ENCODE measurements at places on chromosomes 5 and 9.

- DNase-seq, result no peak
Observed at GRCh38 chr5:173625261-173625660, 8.8 kb upstream of the BOD1 start.

GRCh38 chr5:96780626-96781025 lies 27.1 kb downstream of the ERAP1 start:
- no peak for DNase-seq

DNA sequence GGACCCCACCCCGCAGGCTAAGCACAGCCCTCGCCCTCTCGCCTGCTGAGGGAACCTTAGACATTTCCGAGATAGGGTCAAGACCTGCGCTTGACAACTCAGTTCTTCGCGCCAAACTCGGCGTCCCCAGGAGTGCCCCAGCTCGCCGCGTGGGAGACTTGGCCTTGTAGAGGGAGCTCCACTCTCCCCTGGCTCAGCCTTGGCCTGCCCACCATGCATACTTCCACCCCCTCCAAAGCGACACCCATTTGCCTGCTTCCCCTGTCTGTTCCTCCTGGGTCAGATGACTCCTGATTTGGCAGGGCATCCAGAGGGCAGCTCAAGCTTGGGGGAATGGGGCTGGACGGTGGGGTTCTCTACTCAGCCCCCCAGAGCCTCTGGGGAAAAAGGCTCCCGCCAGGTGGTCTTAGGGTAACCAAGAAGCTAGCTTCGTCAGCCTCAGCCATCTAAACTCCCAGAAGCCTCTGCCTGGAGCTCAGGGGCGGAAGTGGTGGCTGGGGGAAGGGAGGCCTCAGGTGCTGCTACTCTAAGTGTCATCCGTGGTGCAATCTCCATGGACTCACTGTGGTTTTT lies 560 bp downstream of the DOCK2 start:
- DNase-seq, result no peak

GRCh38 chr9:117546894-117547678 lies 132.2 kb upstream of the ASTN2 start:
- DNase-seq, result peak; percentile 30

GRCh38 chr5:96243203-96243602 lies 189.8 kb downstream of the PCSK1 start:
- no peak for DNase-seq

- DNase-seq, result no peak
Observed at GRCh38 chr9:11933926-11934325, 759.3 kb upstream of the TYRP1 start.

- no peak for DNase-seq
Observed at GRCh38 chr5:140181525-140181924, 6.5 kb downstream of the CYSTM1 start.

DNA sequence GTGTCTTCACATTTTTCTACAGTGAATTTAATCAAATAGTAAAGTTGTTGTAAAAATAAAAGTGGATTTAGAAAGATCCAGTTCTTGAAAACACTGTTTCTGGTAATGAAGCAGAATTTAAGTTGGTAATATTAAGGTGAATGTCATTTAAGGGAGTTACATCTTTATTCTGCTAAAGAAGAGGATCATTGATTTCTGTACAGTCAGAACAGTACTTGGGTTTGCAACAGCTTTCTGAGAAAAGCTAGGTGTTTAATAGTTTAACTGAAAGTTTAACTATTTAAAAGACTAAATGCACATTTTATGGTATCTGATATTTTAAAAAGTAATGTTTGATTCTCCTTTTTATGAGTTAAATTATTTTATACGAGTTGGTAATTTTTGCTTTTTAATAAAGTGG lies 60.4 kb downstream of the MTAP start:
- DNase-seq, result no peak

GRCh38 chr5:50301756-50302155 lies 139.3 kb downstream of the EMB start:
- no peak for DNase-seq

DNA sequence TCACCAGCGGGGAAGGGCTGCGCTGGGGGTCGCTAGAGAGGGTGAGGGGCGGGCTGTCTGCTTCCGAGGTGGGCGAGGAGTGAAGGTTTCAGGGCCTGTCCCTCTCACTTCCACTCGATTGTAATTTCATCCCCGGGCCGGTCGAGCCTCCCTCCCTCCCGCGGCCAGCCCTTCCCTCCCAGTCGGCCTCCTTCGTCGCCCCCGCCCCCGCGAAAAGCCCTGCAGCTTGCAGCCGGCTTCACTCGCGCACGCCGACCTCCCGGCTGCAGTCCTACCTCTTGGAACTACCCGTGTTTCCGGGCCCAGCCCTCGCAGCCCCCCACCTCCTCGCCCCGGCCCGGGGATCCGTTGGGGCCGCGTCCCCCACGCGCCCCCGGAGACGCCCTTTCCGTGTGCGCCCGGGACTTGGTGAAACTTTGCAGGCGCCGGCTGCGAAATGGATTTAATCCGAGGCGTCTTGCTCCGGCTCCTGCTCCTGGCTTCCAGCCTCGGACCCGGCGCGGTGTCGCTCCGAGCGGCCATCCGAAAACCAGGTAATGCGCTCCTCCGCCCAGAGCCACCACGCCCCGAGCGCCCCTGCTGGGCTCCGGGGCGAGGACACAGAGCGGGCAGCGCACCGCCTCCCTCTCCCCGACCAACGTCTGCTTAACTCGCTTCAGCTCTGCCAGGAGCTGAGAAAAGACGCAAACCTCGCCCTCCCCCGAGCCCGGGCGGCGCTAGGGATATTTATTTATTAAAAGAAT lies at the start of gene EGFLAM:
EGFLAM (plus strand) TSS at position 241 of the 743 bp plus-strand sequence; CDS start at position 437, 196 bp downstream.
- peak; percentile 41 for DNase-seq

GRCh38 chr9:16521868-16522411 lies 348.5 kb downstream of the BNC2 start:
- peak; percentile 92 for DNase-seq

DNA sequence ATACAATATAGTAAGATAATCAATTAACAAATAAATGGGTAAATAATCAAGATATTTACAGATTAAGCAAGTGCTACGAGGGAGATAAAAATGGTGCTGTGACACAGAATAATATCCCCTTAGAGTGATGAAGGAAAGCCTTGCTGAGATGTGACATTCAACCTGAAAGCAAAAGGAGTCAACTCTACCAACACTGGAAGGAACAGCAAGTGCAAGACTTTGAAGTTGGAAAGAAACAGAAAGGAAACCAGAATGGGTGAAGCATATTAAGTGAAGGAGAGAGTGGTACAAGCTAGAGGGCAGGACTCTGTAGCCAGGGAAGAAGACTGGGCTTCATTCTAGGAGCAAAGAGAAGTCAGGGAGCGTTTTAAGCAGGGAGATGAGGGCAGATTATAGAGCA lies 12.2 kb upstream of the MEGF9 start:
- no peak for DNase-seq

- no peak for DNase-seq
Observed at GRCh38 chr9:69905286-69905685, 84.7 kb downstream of the CFAP95 start.

GRCh38 chr5:1965925-1966324 lies 83.2 kb upstream of the IRX4 start:
- no peak for DNase-seq

- DNase-seq, result peak; percentile 55
Observed at GRCh38 chr5:10653043-10653442, 89.2 kb downstream of the ANKRD33B start.

GRCh38 chr9:88007291-88007650 lies 32.9 kb upstream of the CDK20 start:
- DNase-seq, result no peak

GRCh38 chr5:25974451-25974850 lies 1063.9 kb downstream of the CDH9 start:
- no peak for DNase-seq

DNA sequence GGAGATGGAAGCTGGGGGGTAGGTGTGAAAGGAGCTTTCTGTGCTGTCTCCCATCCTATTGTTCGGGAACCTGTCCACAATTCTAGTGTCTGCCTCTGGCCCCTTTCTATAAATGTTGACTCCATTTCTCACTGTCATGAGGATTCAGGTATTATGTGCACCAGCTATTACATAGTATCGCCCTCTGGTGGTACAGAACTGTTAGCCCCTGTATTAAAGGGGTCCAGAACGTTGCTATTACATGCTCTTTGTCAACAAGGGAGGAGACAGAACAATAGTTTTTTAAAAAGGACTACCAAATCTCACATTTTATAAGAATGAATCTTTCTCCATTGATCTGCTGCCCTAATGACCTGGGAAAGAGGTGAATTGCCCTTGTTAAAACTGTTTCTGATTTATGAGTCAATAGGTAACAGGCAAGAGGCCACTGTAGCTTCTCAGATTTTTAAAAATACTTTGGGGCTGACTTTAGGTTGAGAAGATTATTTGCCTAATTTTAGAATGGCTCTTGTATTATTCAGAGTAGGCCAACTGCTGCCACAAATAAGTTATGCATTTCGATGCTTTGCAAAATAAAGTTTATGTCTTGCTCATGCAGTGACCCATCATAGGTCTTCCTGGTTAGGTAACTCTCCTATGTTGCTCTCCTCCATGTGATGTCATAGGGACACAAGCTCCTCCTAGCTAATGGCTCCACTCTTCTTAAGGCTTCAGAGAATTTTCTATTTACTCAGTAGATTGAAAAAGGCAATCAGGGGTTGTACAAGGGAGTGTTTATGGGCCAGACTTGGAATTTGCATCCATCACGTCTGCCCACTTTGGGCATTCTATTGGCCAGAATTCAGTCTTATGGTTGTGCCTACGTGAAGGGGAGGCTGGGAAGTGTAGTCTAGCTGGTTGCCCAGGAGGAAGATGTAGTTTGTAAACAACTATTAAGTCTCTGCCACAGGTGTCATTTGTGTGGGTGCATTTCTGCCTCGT lies 20.8 kb downstream of the DCANP1 start:
- DNase-seq, result no peak

DNA sequence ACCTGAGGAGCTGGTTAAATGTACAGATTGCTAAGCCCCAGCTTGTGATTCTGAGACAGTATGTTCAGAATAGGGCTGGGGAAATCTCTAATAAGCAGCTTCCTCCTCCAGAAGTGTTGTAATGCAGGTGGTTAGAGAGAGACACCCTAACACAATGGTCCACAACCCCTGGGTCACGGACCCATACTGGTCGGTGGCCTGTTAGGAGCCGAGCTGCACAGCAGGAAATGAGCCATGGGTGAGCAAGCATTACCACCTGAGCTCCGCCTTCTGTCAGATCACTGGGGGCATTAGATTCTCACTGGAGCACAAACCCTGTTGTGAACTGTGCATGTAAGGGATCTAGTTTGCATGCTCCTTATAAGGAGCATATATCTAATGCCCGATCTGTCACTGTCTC lies 61.8 kb downstream of the SLC36A1 start:
- no peak for DNase-seq

DNA sequence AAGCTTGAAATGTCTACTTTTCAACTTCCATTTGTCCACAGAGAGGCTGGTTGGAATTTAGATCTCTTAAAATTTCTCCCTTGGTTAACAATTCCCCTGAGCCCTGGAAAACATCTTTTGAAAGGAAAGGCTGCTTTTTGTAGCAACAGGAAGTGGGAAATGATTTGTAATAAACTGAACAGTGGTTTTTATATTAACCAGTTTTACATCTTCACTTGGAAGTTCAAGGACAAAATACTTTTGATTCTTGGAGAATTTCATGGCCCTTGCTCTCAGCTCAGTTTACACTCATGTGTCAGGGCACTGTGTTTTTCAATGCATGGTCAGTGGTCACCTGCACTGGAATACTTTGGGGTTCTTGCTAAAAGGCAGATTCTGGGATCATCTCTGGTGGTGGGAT lies 9.9 kb downstream of the MLANA start:
- no peak for DNase-seq

DNA sequence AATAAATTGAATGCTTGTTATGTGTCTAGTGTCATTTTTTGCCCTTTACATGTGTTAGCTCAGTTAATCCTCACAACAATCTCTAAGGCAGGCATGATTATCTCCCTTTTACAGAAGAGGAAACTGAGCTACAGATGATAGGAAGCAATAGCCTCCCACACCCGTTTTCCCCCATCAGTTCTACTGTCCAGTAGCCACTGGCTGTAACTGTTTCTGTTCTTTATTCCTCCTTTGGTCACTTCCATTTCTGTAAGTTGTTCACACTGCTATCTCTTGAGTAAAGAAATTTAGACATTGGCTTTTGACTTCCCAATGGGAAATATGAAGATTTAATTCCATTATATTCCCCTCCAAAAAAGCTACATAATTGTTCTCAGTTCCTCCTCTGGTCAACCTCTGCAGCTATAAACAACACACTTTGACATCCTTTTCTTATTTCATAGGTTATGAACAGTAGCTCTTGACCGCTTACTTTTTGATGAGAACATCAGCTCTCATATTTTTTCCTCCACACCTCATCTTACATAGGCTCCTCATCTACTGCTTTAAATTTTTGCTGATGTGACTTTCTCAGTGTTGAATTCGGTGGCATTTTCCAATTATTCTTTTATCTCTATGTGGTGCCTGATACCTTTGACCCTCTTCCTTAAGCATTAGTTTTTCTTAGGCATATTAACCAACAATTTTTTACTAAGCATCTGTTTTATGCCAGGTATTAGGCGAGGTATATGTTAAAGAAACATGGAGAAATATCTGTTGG lies 21.4 kb downstream of the SPZ1 start:
- no peak for DNase-seq

DNA sequence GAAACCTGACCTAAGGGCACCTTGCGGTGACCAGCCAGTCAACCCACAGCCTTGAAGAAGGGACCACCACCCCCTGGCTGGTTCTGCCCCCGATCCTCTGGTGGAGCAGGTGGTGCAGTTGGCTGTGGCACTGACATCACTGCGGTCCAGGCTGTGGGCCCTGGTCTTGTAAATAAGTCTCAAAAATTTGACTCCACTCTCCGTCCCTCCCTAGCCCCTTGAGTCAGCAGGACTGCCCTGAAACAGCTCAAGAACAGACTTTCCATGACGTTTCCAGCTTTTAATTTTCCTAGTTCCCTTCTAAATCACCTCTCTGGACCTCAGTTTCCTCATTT lies 134.8 kb upstream of the BOD1 start:
- DNase-seq, result no peak

DNA sequence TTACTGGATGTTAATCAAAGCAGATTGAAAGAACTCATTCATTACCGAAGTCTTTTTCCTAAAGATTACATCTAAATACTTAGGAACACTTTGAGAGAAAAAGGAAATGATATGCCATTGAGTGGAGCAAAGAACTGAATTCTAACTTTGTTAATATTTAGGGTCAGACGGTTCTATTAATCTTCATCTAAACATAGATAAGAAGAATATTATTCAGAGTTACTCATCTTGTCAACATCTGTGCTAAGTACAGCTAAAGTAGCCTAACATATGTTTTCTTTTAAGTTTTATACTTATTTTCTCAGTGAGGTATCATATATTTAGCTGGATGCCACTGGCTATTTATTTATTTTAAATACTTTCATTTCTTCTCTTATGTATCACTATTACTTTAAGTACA lies 1763.7 kb downstream of the EFNA5 start:
- no peak for DNase-seq

DNA sequence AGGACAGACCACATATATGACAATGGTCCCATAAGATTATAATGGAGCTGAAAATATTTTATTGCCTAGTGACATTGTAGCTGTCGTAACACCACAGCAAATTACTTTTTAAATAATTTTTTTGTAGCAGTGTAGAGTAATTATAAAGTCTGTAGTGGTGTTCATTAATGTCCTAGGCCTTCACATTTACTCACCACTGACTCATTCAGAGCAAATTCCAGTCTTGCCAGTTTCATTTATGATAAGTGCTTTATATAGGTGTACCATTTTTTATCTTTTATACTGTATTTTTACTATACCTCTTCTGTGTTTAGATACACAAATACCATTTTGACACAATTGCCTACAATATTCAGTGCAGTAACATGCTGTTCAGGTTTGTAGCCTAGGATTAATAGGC lies 67.6 kb downstream of the TLE4 start:
- DNase-seq, result no peak
